ENCODE measurements at places on chromosomes 1 and 21.

GRCh38 chr1:70093250-70093975, 112.0 kb downstream of the LRRC40 start:
- no peak for DNase-seq

DNA sequence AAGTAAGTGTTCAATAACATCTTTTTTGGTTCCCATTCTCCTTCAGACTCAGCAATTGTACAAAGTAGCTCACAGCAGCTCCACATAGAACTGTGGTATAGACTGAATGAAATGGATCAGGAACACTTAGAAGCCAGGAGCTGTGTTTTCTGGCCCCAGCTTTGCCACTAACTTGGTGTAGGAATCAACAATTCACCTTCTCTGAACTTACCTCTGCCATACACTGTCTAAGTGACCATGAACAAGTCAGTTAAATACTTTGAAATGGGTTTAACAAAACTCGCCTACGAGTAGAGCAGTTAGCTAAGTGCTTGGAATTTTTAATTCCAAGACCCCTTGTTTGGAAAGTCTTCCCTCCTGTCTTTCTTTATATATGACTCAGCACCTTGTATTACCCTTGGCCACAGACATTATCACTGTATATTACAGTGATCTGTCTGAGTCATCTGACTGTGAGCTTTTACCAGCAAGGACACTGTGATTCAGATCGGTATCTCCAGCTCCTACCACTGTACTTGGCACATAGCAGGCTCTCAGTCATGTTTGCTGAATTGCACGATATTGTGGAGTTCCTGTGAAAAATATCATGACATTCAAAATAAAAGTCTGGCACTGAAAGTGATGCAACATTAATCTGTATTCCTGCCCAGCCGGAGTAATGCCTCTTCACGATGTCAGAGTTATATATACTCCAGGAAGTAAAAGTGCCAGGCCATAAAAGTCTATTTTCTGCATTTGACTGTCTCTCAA, 101.7 kb upstream of the BEND5 start:
- no peak for DNase-seq

- DNase-seq, result no peak
These were observed 179.9 kb downstream of the DPYD start for GRCh38 chr1:97740891-97741290.

DNA sequence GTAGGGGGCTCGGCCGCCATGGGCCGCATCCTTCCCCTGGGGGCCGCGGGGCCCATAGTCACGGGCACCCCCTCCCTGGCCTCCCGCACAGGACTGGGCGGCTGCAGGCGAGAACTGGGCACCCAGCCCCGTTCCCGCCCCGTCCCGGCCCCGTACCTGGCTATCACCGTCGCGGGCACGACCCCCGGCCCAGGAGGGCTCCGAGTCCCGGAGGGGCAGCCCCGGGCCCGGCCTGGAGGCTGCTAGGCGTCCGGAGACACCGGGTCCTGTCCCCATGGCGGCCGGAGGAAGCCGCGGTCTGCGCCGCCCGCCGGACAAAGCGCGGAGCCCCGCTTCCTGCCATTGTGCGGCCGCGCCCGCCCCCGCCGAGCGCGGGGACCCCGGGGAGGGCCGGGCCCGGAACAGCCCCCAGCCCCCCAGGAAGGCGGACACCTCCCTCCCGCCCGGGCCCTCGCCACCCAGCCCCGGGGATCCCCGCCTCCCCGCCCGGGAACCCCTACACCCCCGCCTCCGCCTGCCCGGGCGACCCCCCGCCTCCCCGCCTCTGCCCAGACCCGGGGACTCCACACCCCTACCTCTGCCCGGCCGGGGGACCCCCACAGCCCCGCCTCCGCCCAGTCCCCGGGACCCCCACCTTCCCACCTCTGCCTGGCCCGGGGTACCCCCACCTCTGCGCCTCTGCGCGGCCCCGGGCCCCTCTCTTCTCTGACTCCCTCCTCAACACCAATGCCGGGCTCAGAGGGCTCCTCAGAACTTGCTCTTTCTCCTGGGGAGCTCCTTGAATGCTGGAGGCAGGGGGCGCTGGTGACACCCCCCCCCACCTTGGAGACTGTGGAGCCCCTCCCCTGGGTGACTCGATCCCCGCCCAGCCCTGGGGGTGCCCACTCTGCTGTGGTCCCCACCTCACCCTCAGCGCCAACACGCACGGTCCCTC, 6.0 kb downstream of the PLEKHG5 start:
- no peak for DNase-seq

DNA sequence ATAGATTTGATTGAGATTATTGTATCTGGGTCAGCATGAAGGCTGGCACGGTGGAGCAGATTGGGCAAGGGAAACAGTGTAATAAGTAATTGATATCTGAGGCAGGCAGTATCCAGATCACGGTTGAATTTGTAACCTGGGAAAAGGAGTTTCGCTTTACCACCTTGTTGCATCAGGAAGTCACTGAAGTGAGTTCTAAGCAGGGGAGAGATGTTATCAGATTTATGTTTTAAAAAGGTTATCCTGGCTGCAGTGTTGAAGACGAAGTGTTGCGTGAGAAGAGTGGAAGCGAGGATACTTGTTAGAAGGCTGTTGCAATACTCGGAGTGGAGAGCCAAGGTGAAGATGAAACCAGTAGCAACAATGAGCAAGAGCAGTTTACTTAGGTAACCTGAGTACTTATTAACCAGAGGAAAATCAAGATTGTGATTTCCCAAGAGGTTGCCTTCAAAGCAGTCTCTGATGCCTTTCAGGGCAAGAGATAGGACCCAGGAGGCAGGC, 77.8 kb downstream of the LHX9 start:
- no peak for DNase-seq

GRCh38 chr1:46405197-46405555, 11.1 kb downstream of the FAAH start:
- no peak for DNase-seq

GRCh38 chr1:84398175-84399155, at the start of gene DNASE2B:
TSS of gene DNASE2B (plus strand) at chr1:84398484. CDS start at chr1:84398565, 81 bp downstream.
- DNase-seq, result no peak

GRCh38 chr1:174753131-174753530, 246.6 kb upstream of the CACYBP start:
- DNase-seq, result no peak

DNA sequence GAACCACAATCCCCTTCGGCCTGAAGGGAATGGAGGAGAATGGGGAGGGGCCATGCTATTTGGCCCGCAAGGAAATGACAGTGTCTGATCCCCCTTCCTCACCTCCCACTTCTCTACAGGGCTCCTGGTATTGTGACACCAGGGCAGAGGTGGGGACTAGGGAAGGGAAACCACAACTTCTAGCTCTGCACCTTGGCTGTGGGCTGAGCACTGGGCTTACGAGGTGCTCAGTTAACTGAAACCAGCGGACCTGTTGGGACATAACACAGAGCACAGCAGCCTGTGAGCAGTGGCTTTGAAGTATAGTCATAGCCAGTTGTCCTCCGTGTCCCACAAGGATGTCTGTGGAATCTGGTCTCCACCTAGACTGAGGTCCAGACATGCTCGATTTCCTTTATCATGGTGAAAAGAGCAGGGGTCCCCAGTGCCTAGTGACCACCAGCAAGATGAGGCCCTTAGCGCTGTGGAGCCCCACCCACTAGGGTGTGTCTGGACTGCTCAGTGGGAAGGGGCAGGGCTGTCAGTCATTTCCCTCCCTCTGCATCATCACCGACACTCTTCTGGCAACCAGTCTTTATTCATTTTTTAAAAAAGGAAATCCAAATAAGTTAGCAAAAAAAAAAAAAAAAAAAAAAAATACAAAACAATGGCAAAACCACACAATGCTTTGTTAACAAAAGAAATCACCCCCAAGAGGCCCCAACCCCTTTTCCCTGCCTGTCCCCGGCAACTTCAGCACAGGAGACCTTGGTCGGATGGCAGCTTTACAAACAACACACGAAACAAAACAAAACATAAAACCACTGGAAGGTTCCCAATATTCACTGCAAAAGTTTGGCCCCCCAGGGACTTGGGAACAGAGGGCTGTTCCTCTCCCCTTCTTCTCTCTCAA, 3.0 kb downstream of the MYOG start:
- DNase-seq, result no peak

DNA sequence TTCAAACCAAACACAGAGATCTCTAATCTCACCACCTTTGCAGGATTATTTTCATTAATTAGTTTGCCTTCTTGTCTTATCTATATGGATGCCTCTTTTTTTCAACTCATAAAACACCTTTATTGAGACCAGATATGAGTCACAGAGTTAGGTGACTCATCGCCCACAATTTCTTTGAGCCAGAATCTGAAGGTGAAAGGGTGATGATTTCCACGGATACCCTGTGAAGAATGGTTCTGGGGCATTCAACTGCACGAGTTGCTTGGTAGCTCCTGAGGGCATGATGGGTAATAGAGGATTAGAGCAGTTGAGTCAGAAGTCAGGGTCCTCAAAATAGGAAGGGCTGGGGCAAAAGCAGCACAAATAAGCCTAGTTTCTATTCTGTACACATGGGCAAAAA, 128.2 kb downstream of the TBX19 start:
- no peak for DNase-seq

GRCh38 chr1:197908716-197909220, 6.3 kb downstream of the C1orf53 start:
- DNase-seq, result no peak

GRCh38 chr1:211521102-211521815, 29.3 kb upstream of the RD3 start:
- no peak for DNase-seq

- DNase-seq, result no peak
These were observed 26.9 kb upstream of the C1orf21 start for GRCh38 chr1:184359909-184360308.

- peak; percentile 87 for DNase-seq
These were observed 838 bp upstream of the RSRP1 start for GRCh38 chr1:25247829-25248754.

DNA sequence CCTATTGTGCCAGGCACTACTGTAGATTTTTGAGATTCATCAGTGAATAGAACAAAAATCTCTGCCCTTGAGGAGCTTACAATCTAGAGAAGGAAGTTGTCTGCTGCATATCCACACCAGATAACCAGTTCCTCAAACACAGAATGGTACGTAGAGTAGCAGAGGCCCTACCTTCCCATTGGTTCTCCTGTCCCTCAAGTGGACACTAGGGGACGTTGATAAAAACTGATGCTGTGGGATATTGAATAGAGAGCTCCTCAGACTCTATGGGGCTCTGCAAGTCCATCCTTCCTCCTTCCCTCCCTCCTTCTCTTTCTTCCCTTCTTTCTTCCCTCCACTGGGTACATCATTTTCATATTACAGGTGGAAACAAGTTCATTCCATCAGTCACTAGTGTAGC, 371.3 kb downstream of the PBX1 start:
- DNase-seq, result no peak

DNA sequence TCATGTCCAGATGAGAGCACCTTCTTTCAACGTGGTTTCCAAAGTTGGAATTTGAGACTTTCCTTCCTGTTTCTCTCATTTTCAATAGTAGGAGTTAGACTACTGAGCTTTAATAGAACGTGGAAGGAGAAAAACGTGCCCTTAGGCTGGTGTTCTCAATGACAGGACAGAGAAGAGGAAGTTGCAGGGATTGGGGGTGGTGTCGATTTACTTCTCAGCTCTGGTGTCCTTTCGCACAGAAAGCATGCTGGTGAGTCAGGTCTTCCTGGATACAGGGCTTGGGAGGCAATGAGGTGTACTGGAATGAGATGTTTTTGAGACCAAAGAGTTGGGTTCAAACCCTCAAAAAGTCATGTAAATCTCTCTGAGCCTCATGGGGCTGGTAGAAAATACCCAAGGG, 67.1 kb downstream of the HIVEP3 start:
- no peak for DNase-seq

GRCh38 chr1:109887271-109887670, 23.4 kb upstream of the CSF1 start:
- no peak for DNase-seq

- no peak for DNase-seq
These were observed 21.1 kb downstream of the CRYAA start for GRCh38 chr21:43189936-43190335.

GRCh38 chr1:98176936-98177335, 256.1 kb upstream of the DPYD start:
- DNase-seq, result no peak

Data from CMK (cell line).